ENCODE measurements at places on chromosomes 1 and 21. TPM values are rescaled to one million over a fixed set of nuclear protein-coding genes. Genes with fewer than 3 reads are reported as not detected.

The TRPM2 gene
- under 0.01 TPM for total RNA-seq

The RIMS3 gene
- total RNA-seq, result 1.7 TPM

The LAMC2 gene
- 656 TPM for total RNA-seq

The PARK7 gene
- total RNA-seq, result 141 TPM

The IL19 gene
- total RNA-seq, result not detected

The UBE2G2 gene
- 55.4 TPM for total RNA-seq

The YBEY gene
- total RNA-seq, result 15.8 TPM

The ATAD3C gene
- total RNA-seq, result not detected

The CD1E gene
- total RNA-seq, result not detected

The VPS72 gene
- 58.2 TPM for total RNA-seq

The WDR64 gene
- total RNA-seq, result not detected

The VANGL2 gene
- 6.6 TPM for total RNA-seq

The TAS1R1 gene
- total RNA-seq, result not detected

The HHIPL2 gene
- not detected for total RNA-seq

The PEAR1 gene
- 1.5 TPM for total RNA-seq

The ARHGEF10L gene
- 15.2 TPM for total RNA-seq

The OLFML3 gene
- not detected for total RNA-seq

The FCRLB gene
- total RNA-seq, result 1.7 TPM

The OR14I1 gene
- not detected for total RNA-seq

The NUP210L gene
- 0.24 TPM for total RNA-seq

The DPT gene
- not detected for total RNA-seq

The ST6GALNAC3 gene
- total RNA-seq, result 0.72 TPM

The FCRL5 gene
- total RNA-seq, result not detected

The LIX1L gene
- total RNA-seq, result 5.8 TPM

The LCE1C gene
- total RNA-seq, result 0.24 TPM

The PTAFR gene
- 7.5 TPM for total RNA-seq

The PPIAL4G gene
- not detected for total RNA-seq

The KCNH1 gene
- 1.7 TPM for total RNA-seq

The TMCC2 gene
- 0.64 TPM for total RNA-seq

The TMPRSS2 gene
- total RNA-seq, result 5.1 TPM

The AMY1B gene
- total RNA-seq, result not detected

The KCNJ10 gene
- not detected for total RNA-seq

The MRPL24 gene
- total RNA-seq, result 52.4 TPM

The HMCN1 gene
- 1.9 TPM for total RNA-seq

The KCNK1 gene
- total RNA-seq, result 15.7 TPM

The OPTC gene
- total RNA-seq, result not detected

The GPR157 gene
- 26.0 TPM for total RNA-seq

The OR2T33 gene
- total RNA-seq, result not detected

The TSSK3 gene
- not detected for total RNA-seq

The RAD54L gene
- 0.96 TPM for total RNA-seq

The C2CD2 gene
- total RNA-seq, result 11.3 TPM

The CHD5 gene
- total RNA-seq, result not detected

The TTLL10 gene
- not detected for total RNA-seq

The S100A7 gene
- not detected for total RNA-seq

The EVI5 gene
- total RNA-seq, result 14.9 TPM

The TOMM40L gene
- total RNA-seq, result 12.3 TPM

The C1orf56 gene
- total RNA-seq, result 1.5 TPM

The NUDT4B gene
- total RNA-seq, result 4.6 TPM

The CENPF gene
- 0.85 TPM for total RNA-seq

The C1orf141 gene
- not detected for total RNA-seq

The ADAMTS4 gene
- under 0.01 TPM for total RNA-seq
